ENCODE measurements at places on chromosomes 11 and 22.

DNA sequence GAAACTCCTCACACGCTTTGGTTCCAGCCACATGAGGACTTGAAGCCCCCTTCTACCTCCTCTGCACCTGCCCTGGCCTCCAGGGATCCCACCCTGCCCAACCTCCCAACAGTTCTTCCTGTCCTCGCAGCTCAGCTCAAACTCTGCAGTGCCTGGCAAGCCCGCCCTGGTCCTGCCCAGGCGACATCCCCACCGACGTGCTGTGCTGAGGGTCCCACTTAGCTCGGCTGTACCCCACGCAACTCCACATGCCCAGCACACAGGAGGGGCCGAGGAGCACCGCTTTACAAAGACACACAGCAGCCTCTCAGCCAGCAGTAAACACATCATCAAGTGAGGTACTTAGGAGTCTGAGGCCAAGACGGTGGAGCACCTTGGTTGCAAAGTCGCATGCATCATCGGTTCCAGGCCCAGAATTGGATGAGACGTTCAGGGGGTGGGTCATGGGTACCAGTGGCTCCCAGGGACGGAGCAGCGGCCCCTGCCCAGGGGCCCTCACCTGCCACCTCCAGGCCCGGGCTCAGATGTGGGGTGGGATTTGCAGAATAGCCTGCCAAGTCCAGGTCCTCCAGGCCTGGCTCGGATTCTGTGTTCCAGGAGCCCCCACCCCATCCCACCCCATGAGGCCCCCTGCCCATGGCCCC is 72.6 kb downstream of the CELSR1 start:
- no peak for DNase-seq

GRCh38 chr22:30205281-30206115 is 41.1 kb downstream of the LIF start:
- peak; percentile 97 for DNase-seq

DNA sequence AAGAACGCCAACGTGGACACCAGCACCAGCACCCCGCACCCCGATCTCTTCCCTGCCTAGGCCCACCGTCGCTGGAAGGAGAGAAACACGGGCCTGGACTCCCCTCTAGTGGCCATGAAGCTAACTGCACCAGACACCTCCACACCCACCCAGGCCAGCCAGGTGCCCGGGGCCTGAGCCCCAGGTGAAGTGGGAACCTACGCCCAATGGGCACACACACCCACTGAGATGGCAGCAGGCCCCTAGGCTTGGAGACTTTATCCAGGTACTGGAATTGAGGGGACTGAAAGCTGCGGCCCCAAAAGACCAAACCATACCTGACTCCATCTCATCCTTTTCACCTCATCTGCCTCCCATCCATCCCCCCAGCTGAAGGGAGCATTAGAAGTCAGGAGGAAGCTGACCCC is 81.0 kb downstream of the BUD13 start:
- peak; percentile 52 for DNase-seq

DNA sequence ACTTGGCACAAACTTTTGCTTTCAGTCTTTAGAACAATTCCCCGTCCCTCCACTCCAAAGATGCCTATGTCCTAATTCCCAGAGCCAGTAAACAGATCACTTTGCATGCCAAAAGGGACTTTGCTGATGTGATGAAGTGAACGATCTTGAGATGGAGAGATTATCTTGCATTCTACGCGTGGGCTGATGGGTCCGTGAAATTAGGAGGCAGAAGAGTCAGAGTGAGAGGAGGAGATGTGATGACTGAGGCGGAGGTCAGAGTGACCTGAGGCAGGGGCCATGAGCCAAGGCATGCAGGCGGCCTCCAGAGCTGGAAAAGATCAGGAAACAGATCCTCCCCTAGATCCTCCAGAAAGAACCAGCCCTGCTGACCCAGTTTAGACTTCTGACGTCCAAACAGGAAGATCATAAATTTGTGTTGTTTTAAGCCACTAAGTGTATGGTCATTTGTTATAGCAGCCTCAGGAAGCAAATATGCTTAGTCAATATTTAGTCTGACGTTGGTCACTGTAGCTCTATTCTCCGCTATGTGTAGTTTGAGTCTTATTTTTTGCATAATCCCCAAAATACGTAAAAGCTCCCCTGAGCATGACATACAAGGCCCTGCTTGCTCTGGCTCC is 76.0 kb upstream of the TIMP3 start:
- DNase-seq, result no peak

GRCh38 chr22:28019881-28020861 is 101.1 kb upstream of the PITPNB start:
- peak; percentile 78 for DNase-seq

- no peak for DNase-seq
These were observed 115.8 kb upstream of the TMEM45B start for GRCh38 chr11:129699711-129700304.

DNA sequence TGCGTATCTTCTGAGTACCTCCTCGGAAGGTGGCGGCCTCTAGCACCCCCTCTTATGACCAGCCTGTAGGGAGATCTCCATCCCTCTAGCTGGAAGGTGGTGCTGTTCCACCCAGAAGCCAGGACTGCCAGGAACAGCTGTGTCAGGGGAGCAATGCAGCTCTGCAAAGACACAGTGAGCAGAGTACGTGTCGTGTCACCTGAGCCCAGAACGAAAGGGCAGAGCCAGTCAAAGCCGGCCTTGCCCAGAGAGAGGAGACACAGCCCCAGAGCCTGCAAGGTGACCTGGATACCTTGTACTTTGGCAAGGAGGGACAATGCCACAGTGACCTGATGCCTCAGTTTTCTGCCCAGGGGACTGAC is 18.7 kb upstream of the IGSF9B start:
- DNase-seq, result no peak

DNA sequence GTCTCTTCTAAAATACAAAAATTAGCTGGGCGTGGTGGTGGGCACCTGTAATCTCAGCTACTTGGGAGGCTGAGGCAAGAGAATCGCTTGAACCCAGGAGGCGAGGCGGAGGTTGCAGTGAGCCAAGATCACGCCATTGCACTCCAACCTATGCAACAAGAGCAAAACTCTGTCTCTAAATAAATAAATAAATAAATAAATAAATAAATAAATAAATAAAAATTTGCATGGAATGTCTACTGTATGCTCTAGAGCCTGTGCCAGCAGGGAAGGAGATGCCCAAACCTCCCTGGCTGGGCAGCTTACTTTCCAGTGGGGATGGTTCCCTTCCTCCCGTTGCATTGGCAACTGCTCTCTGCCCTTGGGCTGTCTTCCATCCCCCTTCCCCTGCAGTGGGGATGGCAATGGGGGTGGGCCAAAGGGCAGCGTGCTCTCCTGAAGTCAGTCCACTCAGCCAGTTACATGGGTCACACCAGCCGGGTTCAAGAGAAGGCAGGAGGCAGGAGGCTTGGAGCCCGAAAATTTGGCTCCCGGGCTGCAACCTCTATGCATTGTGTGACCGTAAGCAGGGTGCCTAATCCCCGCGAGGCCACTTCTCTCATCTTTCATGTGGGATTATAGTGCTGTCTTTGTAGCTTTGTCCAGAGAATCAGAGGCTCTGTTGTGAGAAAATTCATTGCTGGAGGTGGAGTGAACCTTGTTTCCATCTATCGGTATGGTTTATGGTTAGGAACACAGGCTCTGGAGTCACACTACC is 1.4 kb upstream of the LRRC10B start:
- no peak for DNase-seq

GRCh38 chr22:25829808-25830777 is 88.1 kb downstream of the MYO18B start:
- no peak for DNase-seq

GRCh38 chr11:86251345-86251744 is 6.8 kb downstream of the EED start:
- peak; percentile 32 for DNase-seq

DNA sequence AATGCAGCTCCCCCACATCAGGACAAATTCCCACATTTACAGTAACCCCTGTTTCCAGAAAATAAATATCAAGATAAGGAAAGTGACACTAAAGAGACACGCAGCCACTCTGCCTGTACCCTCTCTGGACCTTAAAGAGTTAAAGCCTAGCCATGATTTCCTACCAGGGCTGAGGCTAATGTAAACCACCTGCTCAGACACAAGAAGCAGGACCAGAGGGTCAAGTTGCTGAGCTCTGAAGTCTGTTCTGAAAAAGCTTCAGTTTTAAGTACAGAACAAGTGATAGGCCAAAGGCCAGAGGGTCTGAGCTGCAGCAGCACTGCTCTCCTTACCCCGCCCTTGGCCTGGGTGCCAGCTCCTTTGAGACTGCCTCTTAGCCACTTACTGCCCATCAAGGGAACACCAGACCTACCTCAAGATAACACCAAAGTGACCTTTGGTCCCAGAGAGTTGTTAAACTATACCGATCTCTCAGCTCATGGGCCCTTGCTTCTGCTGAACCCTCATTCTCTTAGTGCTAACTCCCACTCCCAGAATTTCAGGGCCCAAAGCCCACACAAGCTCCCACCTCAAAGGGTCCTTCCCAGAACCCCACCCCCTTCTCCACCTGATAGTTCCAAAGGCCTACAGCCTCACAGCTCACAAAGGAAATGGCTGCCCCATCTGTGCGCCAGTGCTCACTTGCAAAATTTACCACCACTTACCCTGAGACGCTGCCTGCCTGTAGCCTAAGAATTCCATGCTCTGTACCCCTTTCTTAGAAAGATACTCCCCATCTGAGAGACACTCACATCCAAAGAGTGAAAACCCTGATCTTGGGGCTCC is 40.5 kb downstream of the IL18BP start:
- peak; percentile 63 for DNase-seq

DNA sequence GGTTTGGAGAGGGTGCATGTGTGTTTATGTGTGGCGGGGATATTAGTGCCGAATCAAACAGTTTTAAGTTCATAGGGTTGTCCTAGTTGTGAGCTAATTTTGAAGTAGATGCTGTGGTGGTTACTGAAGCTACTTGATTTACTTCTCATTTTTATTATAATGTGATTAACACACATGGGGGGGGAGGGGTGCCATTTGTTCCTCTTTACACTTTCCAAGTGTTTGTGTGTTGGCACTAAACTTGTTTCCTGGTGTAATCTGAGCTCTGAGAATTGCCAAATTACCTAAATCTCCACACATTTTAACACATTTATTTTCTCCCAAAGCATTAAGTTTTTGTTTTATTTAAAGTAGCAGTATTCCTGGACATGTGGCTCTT is 60.1 kb downstream of the ZNRF3 start:
- no peak for DNase-seq

DNA sequence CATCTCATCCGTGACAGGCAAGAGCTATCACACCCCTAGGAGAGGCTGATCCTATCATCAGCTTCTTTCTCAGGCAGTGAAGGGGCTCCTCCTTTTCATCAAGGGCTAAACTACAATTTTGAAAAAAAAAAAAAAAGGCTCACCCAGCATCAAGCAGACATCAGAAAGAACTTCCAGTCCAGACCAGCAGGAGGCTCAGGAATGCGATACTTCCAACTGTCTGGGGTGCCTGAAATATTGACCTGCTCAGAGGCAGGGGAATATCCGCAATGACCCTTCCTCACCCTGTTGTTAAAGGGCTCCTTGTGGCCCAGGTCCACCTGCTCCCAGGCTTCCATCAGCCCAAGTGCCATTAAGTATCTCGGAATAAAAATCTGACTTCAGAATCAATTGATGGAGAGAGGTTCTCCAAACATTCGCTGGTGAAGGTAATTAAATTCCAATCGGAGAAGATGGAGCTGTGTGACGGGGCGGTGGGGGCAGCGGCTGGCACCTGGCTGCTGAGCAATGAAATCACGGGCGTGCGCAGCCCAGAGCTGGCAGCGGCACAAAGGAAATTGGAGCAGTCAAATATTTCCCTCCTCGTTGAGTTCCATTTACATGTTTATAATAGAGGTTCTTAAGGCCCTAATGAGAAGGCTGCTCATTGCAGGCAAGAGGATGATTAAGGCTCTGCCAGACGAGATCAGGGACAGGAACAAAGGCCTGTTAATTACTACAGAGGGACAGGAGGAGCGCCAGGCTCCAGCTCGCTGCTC is 69.0 kb upstream of the THY1 start:
- peak; percentile 50 for DNase-seq

DNA sequence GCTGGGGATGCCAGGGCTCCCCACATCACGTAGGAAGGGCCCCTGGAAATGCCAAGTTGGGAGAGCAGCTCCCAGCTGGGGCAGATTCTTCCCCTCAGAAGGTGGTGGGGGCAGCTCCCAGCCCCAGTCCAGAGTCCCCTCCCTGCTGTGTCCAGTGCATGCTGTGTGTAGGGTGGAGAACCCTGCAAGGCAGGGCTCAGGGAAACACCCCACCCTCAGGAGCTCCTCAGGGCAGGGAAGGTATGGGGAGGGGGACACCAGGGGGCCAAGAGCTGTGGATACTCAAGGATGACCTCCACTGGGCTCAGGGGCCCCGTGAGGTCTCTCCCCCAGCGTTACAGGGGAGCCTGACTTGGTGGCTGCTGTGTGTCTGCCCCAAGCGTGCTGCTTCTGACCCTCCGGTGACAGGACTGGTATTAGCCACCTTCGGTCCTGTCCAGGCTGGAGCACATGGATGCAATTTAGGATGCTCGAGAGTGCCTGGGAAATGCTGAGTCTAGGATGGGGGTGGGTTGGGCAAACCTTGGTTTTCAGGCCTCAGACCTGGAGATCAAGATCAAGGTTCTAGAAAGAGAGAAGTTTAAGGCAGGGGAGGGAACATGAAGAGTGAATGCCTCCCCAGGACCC is 16.1 kb upstream of the CABP7 start:
- DNase-seq, result no peak

DNA sequence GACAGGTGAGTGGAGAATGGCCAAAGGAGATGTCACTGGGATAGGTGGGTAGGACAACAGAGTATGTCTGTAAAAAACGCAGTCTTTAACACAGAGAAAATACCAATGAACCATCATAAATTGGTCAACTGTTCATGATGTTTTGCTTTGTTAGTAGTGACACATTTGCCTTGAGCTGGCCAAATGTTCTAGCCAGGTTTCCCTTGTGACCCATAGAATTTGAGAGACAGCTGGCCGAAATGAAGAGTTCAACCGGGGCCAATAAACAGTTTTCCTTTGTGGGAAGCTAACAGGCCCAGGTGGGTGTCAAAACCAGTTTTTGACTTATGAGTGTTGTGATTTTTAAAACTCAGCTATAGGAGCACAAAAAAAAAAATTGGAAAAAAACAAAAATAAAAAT is 116.6 kb upstream of the BID start:
- no peak for DNase-seq

GRCh38 chr11:104573441-104573990 is 324.7 kb downstream of the CASP12 start:
- peak; percentile 29 for DNase-seq

- DNase-seq, result no peak
These were observed 31.6 kb downstream of the ZBED4 start for GRCh38 chr22:49885281-49885680.

DNA sequence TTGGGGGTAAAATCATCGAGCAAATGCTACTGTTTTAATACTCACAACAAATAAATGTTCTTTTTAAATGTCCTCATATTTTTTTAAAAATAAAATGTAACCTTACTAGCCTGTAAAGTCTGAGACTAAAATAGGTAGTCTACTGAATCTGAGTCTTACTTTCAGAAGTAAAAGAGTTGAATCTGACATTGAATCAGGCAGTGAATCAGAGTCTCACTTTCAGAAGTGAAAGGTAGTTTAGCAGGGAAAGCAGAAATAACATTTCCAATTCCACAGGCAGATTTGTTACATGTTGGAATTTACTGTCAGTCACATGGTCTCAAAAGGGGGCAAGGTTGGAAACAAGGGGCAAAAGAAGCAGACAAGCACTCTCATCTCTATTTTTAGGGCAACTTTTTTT is 143.0 kb downstream of the ELP4 start:
- DNase-seq, result no peak

GRCh38 chr22:30754971-30755758 is 60.5 kb downstream of the OSBP2 start:
- DNase-seq, result peak; percentile 91

- peak; percentile 73 for DNase-seq
These were observed 21.2 kb downstream of the PTPRJ start for GRCh38 chr11:48001438-48002021.
